ENCODE measurements at places on chromosomes 16 and 17.

DNA sequence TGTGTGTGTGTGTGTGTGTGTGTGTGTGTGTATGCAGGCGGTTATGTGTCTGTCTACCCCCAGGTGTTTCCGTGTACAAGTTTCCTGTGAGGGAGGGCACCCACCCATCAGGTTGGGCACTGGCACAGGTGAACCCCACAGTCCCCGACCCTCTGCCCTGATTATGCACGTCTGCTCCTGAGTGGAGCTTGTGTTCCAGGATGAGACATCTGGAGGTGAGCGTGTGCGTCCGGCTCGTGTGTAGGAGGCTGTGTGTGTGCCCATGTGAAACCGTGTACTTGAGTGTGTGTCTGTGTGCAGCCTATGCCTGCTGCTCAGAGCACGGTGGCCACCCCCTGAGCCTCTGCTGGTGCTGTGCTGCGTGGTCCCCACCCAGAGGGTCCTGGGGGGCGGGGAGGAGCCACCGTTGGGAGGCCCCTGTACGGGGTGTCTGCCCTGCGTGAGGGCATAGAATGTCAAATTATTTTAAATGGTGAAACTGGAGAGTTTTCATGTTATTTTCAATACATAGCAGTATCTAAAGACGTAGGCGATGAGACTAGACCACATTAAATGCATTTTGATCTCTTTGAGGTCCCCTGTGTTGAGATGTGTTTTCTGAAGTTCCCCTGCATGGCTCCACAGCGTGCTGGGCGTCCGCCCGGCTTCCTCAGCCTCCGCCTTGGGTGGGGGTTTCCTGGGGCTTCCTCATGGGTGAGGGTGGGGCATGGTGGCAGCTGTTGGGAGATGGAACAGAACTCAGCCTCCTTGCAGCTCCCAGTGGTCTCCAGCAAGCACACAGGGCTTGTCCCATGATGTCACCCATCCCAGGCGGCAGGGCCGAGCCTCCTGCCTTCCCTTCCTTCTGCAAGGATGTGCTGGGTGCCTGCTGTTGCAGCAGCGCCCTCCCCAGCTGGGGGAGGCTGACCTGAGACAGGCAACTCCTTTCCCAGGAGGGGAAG is 43.4 kb downstream of the KCNJ12 start:
- DNase-seq = no peak

- no peak for DNase-seq
Observed at GRCh38 chr16:69852815-69853214, 90.7 kb downstream of the WWP2 start.

GRCh38 chr17:40793832-40794231 is 5.9 kb downstream of the KRT28 start:
- no peak for DNase-seq

DNA sequence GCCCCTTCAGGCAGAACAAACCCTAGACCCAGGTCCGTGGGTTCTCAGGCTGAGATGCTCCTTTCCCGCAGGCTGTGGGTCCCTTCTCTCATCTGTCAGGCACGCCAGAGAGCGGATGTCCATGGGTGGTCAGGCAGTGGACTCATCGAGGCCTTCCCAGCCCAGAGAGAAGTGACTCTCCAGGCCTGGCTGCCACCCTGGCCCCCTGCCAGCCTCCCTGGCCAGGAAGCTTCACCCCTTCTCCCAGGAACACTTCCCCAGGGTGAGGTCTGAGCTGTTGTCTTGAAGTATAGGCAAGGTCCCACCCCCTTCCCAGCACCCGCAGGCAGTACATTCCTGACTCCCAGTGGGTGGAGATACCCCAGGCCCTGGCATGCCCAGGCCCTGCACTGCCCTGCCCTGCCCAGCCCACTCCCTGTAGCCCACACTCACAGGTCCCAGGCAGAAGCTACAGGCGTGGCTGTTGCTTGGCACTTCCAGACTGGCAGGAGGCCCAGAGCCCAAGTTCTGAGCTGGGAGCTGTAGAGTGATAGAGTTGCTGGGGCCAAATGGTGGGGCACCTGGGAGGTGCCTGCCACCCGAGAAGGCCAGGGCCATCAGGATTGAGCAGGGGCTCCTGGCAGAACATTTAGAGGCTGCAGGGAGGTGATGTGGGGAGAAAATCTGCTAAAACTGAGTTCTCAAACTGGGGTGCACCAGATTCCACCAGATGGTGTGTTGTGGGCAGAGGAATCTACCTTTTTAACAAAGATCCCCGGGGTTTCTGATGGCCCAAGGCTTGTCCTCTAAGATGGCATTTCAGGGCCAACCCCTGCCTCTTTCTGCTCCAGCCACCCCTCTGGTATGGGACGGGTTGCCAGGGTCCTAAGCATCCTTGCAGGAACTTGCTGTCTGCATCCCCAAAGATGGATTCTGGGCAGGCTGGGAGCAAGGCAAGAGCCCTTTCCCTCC is 6.7 kb downstream of the ITGA3 start:
- DNase-seq = peak; percentile 100

DNA sequence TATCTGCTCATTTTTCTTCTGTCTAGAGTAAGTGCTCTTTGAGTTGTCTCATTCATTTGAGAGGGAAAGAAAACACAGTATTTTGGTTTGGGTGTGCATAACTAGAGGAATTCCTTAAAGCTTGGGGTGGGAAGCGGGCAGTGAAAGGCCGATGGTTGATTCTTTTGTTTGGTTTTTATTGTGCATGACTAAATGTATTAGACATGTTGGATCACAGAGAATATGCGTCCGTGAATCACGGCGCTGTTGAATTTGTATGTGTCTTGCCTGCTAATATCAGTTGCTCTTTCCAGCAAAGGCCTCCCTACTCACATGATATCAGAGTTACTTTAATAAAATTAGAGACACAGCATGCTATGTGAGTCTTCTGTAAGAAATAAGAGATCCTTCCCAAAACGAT is 180.0 kb downstream of the CHD9NB start:
- DNase-seq = no peak

GRCh38 chr17:38325221-38325851 is 18.4 kb downstream of the GPR179 start:
- no peak for DNase-seq

DNA sequence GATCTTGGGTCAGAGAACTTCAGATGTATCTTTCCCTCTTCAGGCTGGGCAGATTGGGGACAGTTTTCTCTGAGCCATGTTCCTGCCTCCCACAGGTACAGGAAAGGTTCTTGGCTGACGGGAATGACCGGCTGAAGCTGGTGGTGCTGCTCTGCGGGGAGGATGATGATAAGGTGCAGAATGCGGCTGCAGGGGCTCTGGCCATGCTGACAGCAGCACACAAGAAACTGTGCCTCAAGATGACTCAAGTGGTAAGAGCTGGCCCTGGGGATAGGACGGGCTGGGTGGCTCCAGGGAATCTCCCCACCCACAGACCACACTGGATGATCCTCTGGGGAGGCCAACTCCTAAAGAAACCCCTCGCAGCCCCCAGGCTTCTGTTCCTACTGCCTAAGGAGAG is 10.9 kb downstream of the SLC35G3 start:
- no peak for DNase-seq

DNA sequence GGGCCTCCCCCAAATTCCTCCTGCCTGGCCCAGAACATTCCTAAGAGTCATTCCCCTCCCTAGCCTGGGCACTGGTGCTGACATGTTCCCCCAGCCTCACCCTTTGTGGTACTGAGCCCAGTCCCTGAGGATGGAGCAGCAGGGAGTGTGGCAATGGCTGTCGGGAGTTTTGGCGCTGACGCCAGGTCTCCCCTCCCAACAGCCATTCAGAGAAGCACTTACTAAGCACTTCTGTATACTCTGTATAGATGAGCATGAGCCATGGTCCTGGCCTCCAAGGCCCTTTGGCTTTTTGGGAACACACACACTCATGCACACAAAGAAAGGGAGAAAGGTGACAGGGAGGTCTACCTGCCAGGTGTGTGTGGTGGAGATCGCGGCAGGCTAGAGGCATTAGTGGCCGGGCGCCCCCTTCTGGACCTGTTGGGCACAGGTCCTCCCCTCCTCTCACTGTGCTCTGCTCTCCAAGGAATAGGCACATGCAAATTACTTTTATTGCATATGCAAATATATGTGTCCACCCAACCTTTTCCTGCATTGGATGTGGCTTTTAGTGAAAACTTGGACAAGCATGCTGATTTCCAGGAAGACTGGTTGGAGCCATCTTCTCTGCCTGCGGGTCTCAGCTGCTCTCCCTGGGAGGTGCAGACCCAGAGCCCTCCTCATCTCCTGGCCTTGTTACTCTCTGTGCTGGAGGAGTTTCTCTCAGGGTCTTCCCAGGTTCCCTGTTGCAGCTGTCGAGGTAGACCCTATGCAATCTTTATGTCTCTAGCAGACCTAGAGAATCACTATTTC is 17.4 kb upstream of the C17orf107 start:
- DNase-seq = peak; percentile 16

DNA sequence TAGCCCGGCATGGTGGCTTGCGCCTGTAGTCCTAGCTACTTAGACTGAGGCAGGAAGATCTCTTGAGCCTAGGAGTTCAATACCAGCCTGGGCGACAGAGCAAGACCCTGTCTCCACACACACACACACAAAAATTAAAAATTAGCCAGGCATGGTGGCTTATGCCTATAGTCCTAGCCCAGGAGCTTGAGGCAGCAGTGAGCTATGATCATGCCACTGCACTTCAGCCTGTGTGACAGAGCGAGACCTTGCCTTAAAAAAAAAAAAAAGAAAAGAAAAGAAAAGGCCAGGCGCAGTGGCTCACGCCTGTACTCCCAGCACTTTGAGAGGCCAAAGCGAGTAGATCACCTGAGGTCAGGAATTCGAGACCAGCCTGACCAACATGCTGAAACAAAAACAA is 23.9 kb downstream of the C17orf75 start:
- no peak for DNase-seq

GRCh38 chr17:32654324-32654723 is 167.5 kb downstream of the CDK5R1 start:
- no peak for DNase-seq

DNA sequence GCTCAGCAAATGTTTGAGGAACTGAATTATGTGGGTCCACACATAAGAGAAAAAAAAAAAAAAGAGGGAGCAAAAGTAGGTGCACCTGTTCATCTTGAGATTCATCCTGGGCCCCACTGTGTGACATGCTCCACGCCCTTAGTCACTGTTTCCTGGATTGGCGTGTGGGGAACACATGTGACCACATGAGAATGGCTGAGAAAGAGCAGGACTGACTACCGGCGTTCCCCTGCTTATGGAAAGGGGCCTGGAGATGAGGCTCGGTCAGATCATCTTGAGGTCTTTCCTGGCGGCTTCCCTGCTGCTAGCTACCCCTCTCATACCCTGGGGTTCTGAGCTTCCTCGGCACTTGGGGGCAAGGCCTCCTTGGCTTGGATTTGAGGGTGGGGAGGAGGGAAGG is 3.9 kb downstream of the DEXI start:
- no peak for DNase-seq

DNA sequence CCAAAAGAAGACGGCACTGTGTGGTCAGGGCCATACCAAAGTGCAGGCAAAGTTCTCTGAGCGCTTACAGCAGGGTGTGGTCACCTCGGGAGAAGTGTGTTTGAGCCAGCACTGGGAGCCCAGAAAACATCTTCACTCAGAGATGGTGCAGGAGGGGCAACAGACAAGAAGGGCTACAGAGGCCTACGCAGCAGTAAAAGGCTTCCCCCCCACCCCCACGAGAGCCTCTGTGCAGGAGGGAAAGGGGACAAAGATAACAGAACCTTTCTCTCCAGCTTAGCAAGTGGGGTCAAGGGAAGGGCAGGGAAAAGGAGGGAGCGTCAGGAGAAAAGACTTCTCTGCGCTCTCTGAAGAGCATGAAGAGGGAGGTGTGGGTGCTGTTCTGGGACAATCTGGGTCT is 2.8 kb downstream of the VAT1 start:
- no peak for DNase-seq

DNA sequence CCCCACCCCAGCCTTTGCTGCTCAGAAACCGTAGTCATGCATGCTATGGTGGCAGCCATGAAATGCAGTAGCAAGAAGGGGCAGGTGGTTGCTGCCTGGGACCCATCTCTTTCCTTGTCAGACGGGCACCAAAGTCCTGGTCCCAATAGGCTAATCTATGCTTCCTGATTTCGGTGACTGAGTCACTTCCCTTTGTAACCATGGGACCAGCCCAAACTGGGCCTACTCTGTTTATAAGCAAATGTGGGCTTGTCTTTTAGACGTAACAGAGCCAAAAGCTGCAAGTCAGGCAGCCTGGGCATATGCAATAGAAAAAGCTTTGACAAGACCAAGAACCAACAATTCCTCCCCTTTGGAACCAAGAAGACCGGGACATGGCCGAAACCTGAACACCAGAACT is 99.1 kb upstream of the RBBP6 start:
- DNase-seq = no peak

GRCh38 chr16:65126845-65127624 is 5.2 kb upstream of the CDH11 start:
- no peak for DNase-seq

- DNase-seq = peak; percentile 18
Observed at GRCh38 chr16:23597003-23597756, 1.1 kb upstream of the NDUFAB1 start.

DNA sequence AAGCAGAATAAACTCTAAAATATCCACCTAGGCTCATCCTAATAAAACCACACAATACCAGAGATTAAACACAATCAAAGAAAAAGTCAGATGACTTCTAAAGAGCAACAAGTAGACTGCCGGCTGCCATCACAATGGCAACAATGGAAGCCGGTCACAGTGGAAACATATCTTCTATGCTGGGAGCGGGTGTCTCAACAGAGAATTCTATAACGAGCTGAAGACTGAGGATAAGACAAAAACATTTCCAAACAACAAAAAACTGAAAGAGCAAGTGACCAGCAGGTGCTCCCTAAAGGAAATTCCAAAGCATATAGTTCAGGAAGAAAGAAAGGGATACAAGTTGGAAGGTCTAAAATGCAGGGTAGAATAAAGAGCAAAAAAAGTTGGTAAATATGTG is 8.9 kb downstream of the NSMCE1 start:
- DNase-seq = no peak

- DNase-seq = no peak
Observed at GRCh38 chr17:66379996-66380395, 77.6 kb downstream of the PRKCA start.

DNA sequence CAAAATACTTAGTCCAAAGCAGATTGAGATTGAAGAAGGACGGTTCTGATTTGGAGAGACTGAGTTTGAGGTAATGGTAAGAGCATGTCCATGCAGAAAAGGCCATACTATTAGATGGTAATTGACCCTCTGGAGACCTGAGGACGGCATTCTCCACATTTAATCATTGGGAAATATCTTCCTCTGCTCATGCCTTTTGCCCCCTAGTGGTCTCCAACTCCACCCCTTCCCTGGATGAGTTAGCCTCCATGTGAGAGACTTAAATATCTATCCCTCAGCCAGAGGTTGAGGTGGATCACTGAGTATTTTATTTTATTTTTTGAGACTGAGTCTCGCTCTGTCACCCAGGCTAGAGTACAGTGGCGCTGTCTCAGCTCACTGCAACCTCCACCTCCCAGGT is 10.4 kb upstream of the OR3A1 start:
- no peak for DNase-seq

DNA sequence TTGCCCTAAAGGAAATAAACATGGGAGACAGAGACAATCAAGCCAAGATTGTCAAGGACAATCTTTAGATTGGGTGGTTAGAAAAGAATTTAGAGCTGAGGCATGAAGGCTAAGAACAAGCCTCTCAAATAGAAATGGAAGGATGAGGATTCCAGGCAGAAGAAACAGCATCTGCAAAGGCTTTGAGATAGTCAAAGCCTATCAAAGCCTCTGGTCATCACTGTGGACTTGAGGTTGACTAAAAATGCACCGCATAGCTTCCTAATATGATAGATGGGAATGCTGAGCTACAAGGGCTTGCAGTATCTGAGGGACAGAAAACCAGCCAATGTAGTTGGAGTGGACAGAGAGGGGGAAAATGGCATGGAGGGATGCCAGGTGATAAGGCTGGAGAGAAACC is 109.8 kb upstream of the FAM20A start:
- no peak for DNase-seq

All from NCI-H226 (cell line).